ENCODE measurements at places on chromosomes 5 and 9.
A peak's percentile ranks its signal among the peaks of the same experiment; 100 is the strongest.

GRCh38 chr9:14212077-14212476 lies 101.9 kb downstream of the NFIB start:
- DNase-seq = no peak
- H3K36me3 ChIP-seq = no peaks in the 10 kb centered on the region
- H3K27me3 ChIP-seq = no peaks in the 10 kb centered on the region
- H3K4me3 ChIP-seq = no peak overlapping the region
- no peak overlapping the region for H3K27ac ChIP-seq

DNA sequence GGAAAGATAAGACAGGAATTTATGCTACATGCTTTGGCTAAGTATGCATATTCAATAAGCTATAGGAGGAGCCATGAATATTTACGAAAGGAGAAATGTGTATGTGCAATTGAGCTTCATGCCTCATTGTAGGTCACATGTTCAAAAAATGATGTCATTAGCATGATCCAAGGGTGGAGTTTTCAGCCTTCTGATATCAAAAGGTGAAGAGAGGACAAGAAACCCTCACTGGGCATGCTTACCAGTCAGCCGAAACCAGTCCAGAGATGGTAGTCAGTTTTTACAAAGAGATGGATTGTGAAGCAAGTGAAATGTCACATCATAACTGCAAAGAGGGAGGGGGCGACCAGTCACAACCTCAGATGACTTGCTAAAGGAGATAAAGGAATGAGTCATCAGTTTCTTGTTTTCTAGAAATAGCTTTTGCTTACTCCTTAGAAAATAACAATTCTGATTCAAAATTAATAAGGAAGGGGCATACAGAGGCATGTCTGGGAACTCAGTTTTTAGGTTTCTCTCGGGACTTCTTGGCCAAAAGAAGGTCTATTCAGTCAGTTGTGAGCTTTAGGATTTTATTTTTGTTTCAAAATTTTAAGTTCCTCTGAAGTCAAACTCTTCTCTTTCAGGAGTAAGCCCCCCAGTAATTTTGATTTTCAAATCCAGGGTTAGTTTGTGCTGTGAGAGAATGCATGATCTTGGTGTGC lies 1067.8 kb upstream of the EDIL3 start:
- H3K36me3 ChIP-seq = no peaks in the 10 kb centered on the region
- DNase-seq = no peak
- no peak overlapping the region for H3K27ac ChIP-seq
- no peak overlapping the region for H3K4me3 ChIP-seq
- H3K4me1 ChIP-seq = no peaks in the 10 kb centered on the region

DNA sequence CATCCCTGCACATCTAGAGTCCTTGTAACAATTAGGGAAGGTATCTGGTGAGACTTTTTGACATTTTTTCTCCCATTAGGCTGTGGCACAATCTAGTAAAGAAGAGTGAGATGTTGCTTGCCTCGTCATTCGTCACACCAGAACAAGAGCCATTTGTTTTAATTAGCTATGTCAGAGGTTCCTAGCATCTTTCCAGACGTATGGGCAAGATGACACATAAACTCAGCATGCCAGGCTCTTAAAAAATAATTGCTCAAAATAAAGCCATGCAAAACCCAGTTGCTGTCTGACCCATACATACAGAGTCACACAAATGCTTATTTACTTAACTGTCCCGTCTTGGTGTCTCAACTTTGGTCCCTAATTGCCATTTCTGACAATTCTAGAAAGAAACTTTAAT lies 125.9 kb downstream of the TRPM3 start:
- no peak overlapping the region for H3K4me3 ChIP-seq
- no peaks in the 10 kb centered on the region for H3K27me3 ChIP-seq
- peaks cover 4% of the 10 kb centered on the region for H3K4me1 ChIP-seq
- DNase-seq = no peak
- H3K36me3 ChIP-seq = no peaks in the 10 kb centered on the region

GRCh38 chr5:85472749-85473148 lies 1088.1 kb upstream of the EDIL3 start:
- H3K36me3 ChIP-seq = no peaks in the 10 kb centered on the region
- no peaks in the 10 kb centered on the region for H3K4me1 ChIP-seq
- H3K4me3 ChIP-seq = no peak overlapping the region
- DNase-seq = no peak
- no peak overlapping the region for H3K27ac ChIP-seq

DNA sequence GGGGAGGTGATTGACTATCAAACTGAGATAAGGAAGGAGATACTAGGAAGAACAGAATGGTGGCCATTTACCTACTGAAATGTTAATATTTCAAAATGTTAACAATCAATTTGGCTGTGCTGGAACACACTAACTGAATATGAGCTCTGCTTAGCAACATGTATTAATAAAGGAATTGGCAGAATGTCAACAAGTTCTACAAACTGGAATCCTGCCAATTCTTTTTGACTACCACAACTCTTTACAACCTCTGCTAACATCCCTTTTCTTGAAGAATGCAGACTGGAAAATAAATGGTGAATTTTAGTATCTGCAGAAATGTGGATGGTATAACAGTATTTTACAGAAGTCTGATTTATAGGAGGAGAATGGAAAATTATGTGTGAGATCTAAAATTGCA lies 446.4 kb downstream of the ISL1 start:
- no peaks in the 10 kb centered on the region for H3K27me3 ChIP-seq
- H3K27ac ChIP-seq = no peak overlapping the region
- no peaks in the 10 kb centered on the region for H3K4me1 ChIP-seq

DNA sequence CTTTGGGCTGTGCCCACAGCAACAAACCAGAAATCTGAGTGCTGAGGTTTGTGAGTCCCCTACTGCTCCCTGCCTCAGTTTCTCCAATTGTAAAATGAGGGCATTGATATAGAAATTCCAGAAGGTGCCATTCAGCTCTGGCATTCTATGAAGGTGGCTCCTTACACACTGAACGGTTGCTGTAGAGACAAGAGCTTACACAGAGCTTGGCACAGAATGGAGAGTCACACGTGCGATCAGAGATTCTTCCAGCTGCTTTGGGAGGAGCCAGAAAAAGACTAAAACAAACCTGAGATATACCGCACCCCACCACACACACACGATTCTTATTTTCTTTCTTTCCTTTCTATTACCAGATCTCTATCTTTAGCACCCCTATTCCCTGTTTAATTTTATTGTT lies 122.7 kb downstream of the SLIT3 start:
- H3K4me3 ChIP-seq = no peak overlapping the region
- no peaks in the 10 kb centered on the region for H3K27me3 ChIP-seq

GRCh38 chr9:36843964-36844363 lies 190.1 kb downstream of the PAX5 start:
- no peak overlapping the region for H3K4me3 ChIP-seq
- DNase-seq = no peak
- H3K27ac ChIP-seq = no peak overlapping the region

- peaks cover 22% of the 10 kb centered on the region for H3K4me1 ChIP-seq
- peak; percentile 90 for DNase-seq
- H3K27ac ChIP-seq = peak overlapping the region; percentile 94
Measured at GRCh38 chr9:128098297-128099230, 29.0 kb downstream of the PTGES2 start.

DNA sequence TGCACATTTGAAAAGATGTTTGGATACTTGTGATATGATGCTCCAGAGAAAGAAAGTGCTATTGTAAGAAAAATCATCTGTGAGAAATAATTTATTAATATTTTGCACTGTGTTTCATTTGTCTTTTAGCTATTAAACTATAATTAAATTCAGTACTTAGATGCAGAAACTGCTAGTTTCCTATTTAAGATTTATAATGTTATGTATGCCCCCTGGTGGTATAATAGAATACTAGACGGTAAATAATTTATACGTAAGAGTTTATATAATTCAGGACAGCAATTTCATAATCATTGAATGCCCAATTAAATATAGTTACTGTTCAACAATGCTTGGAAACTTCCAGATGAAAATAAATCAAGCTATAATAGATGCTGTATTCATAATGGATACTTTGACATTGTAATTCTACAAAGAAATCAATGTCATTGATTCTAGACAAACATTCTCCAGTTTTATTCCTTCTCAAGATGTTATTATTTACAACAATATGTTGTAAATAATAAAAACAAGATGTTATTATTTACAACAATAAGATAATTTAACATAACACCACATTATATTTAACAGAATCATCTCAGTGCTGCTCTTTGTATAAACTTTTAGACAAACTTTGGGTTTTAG lies 101.0 kb downstream of the TMEM232 start:
- DNase-seq = no peak
- no peak overlapping the region for H3K27ac ChIP-seq
- H3K36me3 ChIP-seq = no peaks in the 10 kb centered on the region
- H3K4me3 ChIP-seq = no peak overlapping the region
- H3K4me1 ChIP-seq = no peaks in the 10 kb centered on the region

DNA sequence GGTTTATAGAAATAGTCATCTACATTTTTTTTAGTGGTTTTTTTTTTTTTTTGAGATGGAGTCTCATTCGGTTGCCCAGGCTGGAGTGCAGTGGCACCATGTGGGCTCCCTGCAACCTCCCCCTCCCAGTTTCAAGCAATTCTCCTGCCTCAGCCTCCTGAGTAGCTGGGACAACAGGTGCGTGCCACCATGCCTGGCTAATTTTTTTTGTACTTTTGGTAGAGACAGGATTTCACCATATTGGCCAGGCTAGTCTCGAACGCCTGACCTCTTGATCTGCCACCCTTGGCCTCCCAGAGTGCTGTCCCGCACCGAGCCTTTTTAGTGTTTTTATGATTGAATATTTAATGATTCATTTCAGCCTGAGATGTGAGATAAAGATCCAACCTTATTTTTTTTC lies 27.3 kb downstream of the ANKRD33B start:
- no peak overlapping the region for H3K4me3 ChIP-seq
- H3K27ac ChIP-seq = no peak overlapping the region
- no peak for DNase-seq
- no peaks in the 10 kb centered on the region for H3K36me3 ChIP-seq
- no peaks in the 10 kb centered on the region for H3K27me3 ChIP-seq
- H3K4me1 ChIP-seq = peaks cover 4% of the 10 kb centered on the region

DNA sequence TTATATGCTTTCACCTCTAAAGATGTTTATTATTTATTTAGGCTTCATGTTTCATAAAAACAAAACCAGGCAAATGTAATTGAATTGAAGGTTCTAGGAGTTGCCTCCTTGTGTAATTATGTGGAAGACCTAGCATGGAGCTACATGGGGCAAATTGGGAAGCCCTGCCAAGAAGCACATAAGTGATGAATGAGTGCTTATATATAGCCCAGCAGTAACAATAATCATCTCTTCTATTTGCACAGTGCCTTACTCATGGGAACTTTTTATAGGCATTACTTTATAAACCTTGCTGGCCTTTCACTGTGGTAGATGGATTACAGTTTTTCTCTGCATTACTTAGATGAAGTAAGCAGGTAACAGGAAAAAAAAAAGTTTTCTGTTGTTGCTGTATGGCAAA lies 40.0 kb upstream of the GRAMD2B start:
- DNase-seq = no peak
- no peak overlapping the region for H3K27ac ChIP-seq
- H3K36me3 ChIP-seq = no peaks in the 10 kb centered on the region
- H3K4me1 ChIP-seq = no peaks in the 10 kb centered on the region
- H3K4me3 ChIP-seq = no peak overlapping the region
- H3K27me3 ChIP-seq = no peaks in the 10 kb centered on the region

- no peak overlapping the region for H3K27ac ChIP-seq
- H3K27me3 ChIP-seq = no peaks in the 10 kb centered on the region
- no peaks in the 10 kb centered on the region for H3K4me1 ChIP-seq
- H3K4me3 ChIP-seq = no peak overlapping the region
Measured at GRCh38 chr5:34555699-34556508, 100.2 kb upstream of the RAI14 start.

DNA sequence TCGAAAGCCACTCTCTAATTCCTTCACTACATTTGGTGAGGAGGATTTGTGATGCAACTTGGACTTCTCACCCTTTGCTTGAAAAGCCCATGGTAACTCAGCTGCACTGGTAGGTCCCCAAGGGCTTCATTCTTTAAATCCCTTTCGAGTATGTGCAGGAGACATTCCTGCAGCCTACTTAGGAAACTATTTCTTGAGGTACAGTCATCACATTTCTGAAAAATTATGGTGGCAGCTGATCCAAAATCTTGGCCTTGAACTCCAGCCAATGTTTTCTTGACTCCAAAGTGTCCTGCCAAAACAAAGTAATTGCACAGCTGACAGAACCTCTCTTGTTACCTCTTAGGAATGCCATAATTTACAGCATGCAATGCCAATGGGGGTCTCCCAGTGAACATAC lies 99.7 kb downstream of the NPR3 start:
- H3K27me3 ChIP-seq = no peaks in the 10 kb centered on the region
- no peak overlapping the region for H3K4me3 ChIP-seq
- no peaks in the 10 kb centered on the region for H3K4me1 ChIP-seq
- no peak for DNase-seq
- H3K27ac ChIP-seq = no peak overlapping the region

- no peak overlapping the region for H3K4me3 ChIP-seq
- H3K27ac ChIP-seq = no peak overlapping the region
- no peaks in the 10 kb centered on the region for H3K27me3 ChIP-seq
- no peaks in the 10 kb centered on the region for H3K36me3 ChIP-seq
Measured at GRCh38 chr5:172436879-172437369, 17.4 kb downstream of the SH3PXD2B start.

- H3K36me3 ChIP-seq = no peaks in the 10 kb centered on the region
- no peak overlapping the region for H3K4me3 ChIP-seq
- H3K27ac ChIP-seq = no peak overlapping the region
- H3K4me1 ChIP-seq = no peaks in the 10 kb centered on the region
- no peaks in the 10 kb centered on the region for H3K27me3 ChIP-seq
Measured at GRCh38 chr5:122155546-122155945, 26.2 kb downstream of the ZNF474 start.

DNA sequence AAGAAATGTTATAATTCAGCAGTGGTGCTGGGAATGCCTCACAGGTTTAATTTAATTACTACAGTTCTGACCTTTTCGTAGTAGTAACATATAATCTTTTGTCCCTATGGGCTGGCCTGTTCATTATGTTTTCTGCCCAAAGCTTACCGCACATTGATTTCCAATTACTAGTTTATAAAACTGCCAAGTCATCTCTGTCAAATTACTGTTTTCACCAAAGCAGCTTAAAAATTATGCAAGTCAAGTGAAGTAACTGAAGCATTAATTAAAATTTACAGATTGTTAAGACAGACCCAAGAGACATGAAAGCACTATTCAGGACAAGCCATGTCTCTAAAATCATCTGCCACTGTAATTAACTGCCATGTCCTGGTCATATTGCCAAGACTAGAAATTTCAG lies 93.9 kb upstream of the FTMT start:
- DNase-seq = no peak
- no peak overlapping the region for H3K27ac ChIP-seq
- no peaks in the 10 kb centered on the region for H3K4me1 ChIP-seq
- no peaks in the 10 kb centered on the region for H3K27me3 ChIP-seq

DNA sequence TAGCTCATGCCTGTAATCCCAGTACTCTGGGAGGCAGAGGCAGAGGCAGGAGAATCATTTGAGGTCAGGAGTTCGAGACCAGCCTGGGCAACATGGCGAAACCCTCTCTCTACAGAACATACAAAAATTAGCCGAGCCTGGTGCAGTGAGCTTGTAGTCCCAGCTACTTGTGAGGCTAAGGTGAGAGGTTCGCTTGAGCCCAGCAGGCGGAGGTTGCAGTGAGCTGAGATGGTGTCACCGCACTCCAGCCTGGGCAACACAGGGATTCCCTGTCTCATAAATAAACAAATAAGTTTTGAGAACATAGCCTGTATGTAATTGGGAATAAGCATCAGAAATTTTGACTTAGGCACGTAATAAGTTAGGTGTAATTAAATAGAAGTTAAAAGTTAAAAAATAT lies 971.7 kb upstream of the COX7C start:
- H3K27me3 ChIP-seq = no peaks in the 10 kb centered on the region
- H3K36me3 ChIP-seq = no peaks in the 10 kb centered on the region
- no peak for DNase-seq
- no peaks in the 10 kb centered on the region for H3K4me1 ChIP-seq
- H3K27ac ChIP-seq = no peak overlapping the region

- peaks cover 6% of the 10 kb centered on the region for H3K36me3 ChIP-seq
- H3K27ac ChIP-seq = no peak overlapping the region
- no peaks in the 10 kb centered on the region for H3K27me3 ChIP-seq
Measured at GRCh38 chr9:35042081-35042604, 30.3 kb downstream of the VCP start.
